Uterine smooth muscle cell (primary cell): ENCODE measurements at places on chromosomes 13 and 19. TPM values are rescaled to one million over a fixed set of nuclear protein-coding genes. Genes with fewer than 3 reads are reported as not detected.

Gene S1PR4
- under 0.01 TPM in 1 of 2 replicates, not detected in the other for total RNA-seq

Gene CCDC70
- total RNA-seq: not detected in 2 replicates

Gene EMP3
- 67.6 and 92.0 TPM in 2 replicates for total RNA-seq

Gene LGI4
- total RNA-seq: under 0.01 and 0.25 TPM in 2 replicates

Gene C2CD4C
- 0.33 and 0.37 TPM in 2 replicates for total RNA-seq

Gene ZNF225
- total RNA-seq: 5.9 and 6.7 TPM in 2 replicates

Gene KIR2DL4
- not detected in 2 replicates for total RNA-seq

Gene ZNF135
- 4.2 and 6.2 TPM in 2 replicates for total RNA-seq

Gene GNG7
- under 0.01 and 0.37 TPM in 2 replicates for total RNA-seq

Gene ZSWIM9
- total RNA-seq: 3.1 TPM in 2 replicates

Gene SH3GL1
- total RNA-seq: 29.1 and 36.1 TPM in 2 replicates

Gene C1QTNF9
- under 0.01 TPM in 1 of 2 replicates, not detected in the other for total RNA-seq

Gene ZNF799
- total RNA-seq: 2.4 and 3.4 TPM in 2 replicates

Gene DZIP1
- total RNA-seq: 42.2 and 55.2 TPM in 2 replicates

Gene GAPDHS
- total RNA-seq: not detected in 2 replicates

Gene ADAMTSL5
- 3.1 and 6.6 TPM in 2 replicates for total RNA-seq

Gene KLK3
- total RNA-seq: not detected in 2 replicates

Gene MAB21L1
- total RNA-seq: under 0.01 and 0.12 TPM in 2 replicates

Gene SPART
- total RNA-seq: 117 and 126 TPM in 2 replicates

Gene PLA2G4C
- 3.2 and 4.6 TPM in 2 replicates for total RNA-seq

Gene HIPK4
- total RNA-seq: 0.33 TPM in 1 of 2 replicates, not detected in the other

Gene ANGPTL8
- total RNA-seq: not detected in 2 replicates

Gene ELOF1
- total RNA-seq: 26.0 and 31.2 TPM in 2 replicates

Gene METTL21C
- not detected in 2 replicates for total RNA-seq

Gene CEACAM21
- not detected in 2 replicates for total RNA-seq

Gene GAS6
- total RNA-seq: 98.8 and 272 TPM in 2 replicates

Gene CGB5
- not detected in 2 replicates for total RNA-seq

Gene MBD3L2
- not detected in 2 replicates for total RNA-seq

Gene CCDC8
- total RNA-seq: 30.4 and 37.2 TPM in 2 replicates

Gene STRN4
- total RNA-seq: 54.5 and 62.4 TPM in 2 replicates

Gene KIR3DL2
- not detected in 2 replicates for total RNA-seq

Gene EVI5L
- total RNA-seq: 12.3 and 23.0 TPM in 2 replicates

Gene SH2D3A
- not detected in 2 replicates for total RNA-seq

Gene FUT6
- total RNA-seq: not detected in 2 replicates

Gene ZNF729
- under 0.01 TPM in 1 of 2 replicates, not detected in the other for total RNA-seq

Gene CGB2
- not detected in 2 replicates for total RNA-seq

Gene MEF2B
- not detected in 2 replicates for total RNA-seq

Gene LHB
- not detected in 2 replicates for total RNA-seq

Gene SAE1
- total RNA-seq: 143 and 253 TPM in 2 replicates

Gene ZNF442
- 4.6 and 8.6 TPM in 2 replicates for total RNA-seq

Gene PSG1
- total RNA-seq: 0.22 and 0.62 TPM in 2 replicates

Gene APC2
- 0.44 and 0.50 TPM in 2 replicates for total RNA-seq
